NCI-H1436 (cell line): ENCODE measurements at places on chromosomes 3 and 15.

DNA sequence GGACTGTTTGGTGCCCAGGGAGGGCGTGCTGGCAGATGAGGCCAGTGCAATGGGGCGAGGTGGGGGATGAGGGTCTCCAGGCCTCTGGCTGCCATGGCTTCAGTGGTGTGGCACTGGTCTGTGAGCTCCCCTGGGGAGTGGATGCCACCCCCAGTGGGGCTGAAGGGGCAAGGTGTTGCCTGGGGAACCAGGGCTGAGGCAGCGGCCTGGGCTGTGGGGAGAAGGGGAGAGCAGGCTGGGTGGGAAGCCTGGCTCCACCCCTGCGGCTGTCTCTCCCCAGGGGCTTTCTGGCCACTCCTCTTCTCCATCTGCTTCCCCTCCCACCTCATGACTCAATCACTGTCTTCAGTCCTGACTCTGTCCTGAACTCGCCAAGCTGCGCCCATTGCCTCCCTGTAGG, 88.4 kb upstream of the TLE3 start:
- DNase-seq: peak; percentile 47

GRCh38 chr3:4708230-4708629, 215.1 kb downstream of the ITPR1 start:
- DNase-seq: no peak

DNA sequence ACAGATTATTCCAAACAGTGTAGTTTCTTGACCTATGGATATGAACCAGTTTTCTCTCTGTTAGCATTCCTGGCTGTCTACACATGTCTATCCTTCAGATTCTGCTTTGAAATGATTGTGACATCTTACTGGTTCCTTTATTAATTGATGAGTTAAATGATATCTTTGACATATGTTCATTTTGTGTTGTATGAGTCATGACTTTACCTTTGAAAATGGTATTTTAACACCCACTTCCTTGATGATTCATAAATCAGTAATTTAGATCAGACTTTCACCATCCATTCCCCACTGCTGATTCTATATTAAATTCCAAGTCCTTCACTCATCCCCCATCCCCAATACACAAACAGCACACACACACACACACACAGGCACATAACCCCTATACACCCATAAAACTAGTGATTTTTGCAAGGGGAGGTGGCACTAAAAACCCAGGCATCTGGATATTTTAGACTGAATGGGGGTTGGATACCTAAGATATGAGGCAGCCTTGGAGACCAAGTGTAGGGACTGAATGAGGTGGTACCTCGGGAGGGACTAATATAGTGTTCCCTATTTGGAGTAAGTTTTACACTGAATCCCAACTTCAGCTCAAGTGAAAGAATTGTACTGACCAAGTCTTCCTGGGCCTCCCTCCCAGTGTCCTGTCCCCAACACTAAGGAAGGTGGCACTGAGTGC, 9.7 kb downstream of the CCK start:
- no peak for DNase-seq

- DNase-seq: no peak
Observed at GRCh38 chr3:64209866-64210621, 15.2 kb downstream of the PRICKLE2 start.

DNA sequence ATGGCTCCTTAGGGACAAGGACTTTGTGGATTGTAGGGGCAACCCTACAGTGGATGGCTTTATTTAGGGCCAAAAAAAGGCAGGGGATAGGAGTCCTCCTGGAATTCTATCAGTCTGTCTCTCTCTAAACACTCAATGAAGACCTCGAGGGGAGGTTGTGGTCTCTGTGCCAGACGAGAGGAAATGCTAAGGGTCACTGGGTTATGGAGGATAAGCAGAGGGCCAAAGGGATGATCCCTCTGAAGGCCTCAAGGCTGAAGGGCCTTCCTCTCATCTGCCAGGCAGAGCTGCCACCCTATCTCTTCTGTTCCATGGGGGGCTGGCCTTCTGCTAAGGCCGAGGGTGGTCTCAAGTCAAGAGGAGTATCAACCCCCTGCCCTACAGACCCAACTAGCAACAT, 27.0 kb downstream of the PLXNB1 start:
- no peak for DNase-seq
